ENCODE measurements at places on chromosomes 11 and 22. TPM values are rescaled to one million over a fixed set of nuclear protein-coding genes. Genes with fewer than 3 reads are reported as not detected.

DNA sequence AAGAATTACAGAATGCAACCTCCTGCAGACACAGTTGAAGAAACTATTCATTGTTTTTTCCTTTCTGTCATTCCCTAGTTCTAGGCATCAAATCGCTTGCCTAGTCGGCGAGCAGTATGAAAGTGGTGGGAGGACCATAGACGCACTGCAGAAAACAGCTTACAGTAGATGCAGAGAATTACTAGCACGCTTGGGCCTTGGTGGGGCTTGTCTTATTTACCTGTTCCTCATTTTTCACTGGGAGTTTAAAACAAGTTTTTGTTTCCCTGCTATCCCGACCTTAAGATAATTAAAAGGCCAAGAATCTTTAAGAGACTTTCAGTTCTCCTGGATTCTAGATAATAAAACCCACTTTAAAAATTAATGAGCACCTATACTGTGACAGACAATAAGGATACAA, 713 bp upstream of the ARL14EP start:
- no peak for DNase-seq

- no peak for DNase-seq
Measured at GRCh38 chr11:84105148-84105547, 819.0 kb upstream of the CCDC90B start.

The MYBPC3 gene
- polyA plus RNA-seq: 0.08 TPM

The HTR3B gene
- polyA plus RNA-seq: 0.12 TPM

DNA sequence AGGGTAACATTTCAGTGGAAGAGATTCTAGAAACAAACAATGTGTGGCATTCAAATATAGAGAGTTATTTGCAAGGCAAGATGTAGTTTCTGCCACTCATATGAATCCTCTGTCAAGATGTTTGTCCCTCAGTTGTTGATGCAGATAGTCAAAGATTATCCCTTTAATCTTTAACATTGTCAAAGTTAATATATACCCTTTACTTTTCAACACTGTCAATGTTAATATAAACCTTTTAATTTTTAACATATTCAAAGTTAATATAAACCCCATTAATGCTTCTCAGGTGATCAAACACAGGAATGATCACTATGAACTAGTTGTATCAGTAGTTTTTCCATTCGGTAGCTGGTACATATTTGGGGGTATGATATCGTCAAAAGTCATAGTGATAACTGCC, 51.9 kb upstream of the PICALM start:
- DNase-seq: no peak

- no peak for DNase-seq
Measured at GRCh38 chr22:25002241-25002985, 49.9 kb downstream of the KIAA1671 start.

- no peak for DNase-seq
Measured at GRCh38 chr11:35346472-35347156, 72.7 kb downstream of the SLC1A2 start.

GRCh38 chr11:68149417-68149816, 28.2 kb upstream of the CHKA start:
- DNase-seq: no peak

The SLC22A9 gene
- polyA plus RNA-seq: not detected
